ENCODE measurements at places on chromosomes 1 and 21. TPM values are rescaled to one million over a fixed set of nuclear protein-coding genes. Genes with fewer than 3 reads are reported as not detected.

GRCh38 chr1:221335161-221336101, 406.5 kb downstream of the DUSP10 start:
- no peak for DNase-seq
- no peaks in the 10 kb centered on the region for H3K36me3 ChIP-seq
- H3K27ac ChIP-seq, result no peak overlapping the region
- no peaks in the 10 kb centered on the region for H3K4me1 ChIP-seq

GRCh38 chr21:17501107-17502006, 11.5 kb upstream of the CXADR start:
- no peaks in the 10 kb centered on the region for H3K4me1 ChIP-seq
- DNase-seq, result no peak
- H3K4me3 ChIP-seq, result no peak overlapping the region
- H3K36me3 ChIP-seq, result no peaks in the 10 kb centered on the region
- no peak overlapping the region for H3K27ac ChIP-seq

- DNase-seq, result no peak
- no peaks in the 10 kb centered on the region for H3K4me1 ChIP-seq
- no peaks in the 10 kb centered on the region for H3K27me3 ChIP-seq
- no peak overlapping the region for H3K4me3 ChIP-seq
- H3K36me3 ChIP-seq, result peaks cover 3% of the 10 kb centered on the region
Measured at GRCh38 chr1:6299557-6300165, 38.8 kb upstream of the GPR153 start.

DNA sequence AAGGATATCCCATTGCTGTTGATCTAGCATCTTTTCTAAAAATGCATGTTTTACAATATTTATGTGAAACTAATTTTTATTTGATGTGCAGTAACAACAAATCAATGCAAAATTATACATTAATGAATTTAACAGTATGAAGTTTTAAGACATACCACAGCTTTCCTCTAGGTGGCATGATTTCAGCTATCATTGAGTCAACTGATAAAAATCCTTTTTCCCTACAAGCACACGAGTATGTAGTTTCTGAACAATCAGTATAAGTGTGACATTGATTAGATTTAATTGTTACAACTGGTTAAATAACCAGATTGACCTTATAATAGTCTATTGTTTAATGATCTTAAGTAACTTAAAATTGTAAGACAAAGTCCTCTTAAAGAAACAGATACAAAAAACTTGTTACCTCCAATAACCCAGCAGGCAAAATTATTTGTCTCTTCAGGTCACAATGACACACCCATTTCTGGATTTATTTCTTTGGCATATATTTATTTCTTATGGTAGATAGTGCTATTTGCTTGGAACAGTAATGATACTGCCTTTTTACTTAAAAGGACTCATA, 5.8 kb upstream of the TGFB2 start:
- H3K4me1 ChIP-seq, result no peaks in the 10 kb centered on the region
- no peak overlapping the region for H3K27ac ChIP-seq
- DNase-seq, result no peak
- peaks cover 18% of the 10 kb centered on the region for H3K27me3 ChIP-seq
- no peak overlapping the region for H3K4me3 ChIP-seq
- peaks cover 23% of the 10 kb centered on the region for H3K36me3 ChIP-seq

TDRD5 gene
- total RNA-seq, result not detected

DNA sequence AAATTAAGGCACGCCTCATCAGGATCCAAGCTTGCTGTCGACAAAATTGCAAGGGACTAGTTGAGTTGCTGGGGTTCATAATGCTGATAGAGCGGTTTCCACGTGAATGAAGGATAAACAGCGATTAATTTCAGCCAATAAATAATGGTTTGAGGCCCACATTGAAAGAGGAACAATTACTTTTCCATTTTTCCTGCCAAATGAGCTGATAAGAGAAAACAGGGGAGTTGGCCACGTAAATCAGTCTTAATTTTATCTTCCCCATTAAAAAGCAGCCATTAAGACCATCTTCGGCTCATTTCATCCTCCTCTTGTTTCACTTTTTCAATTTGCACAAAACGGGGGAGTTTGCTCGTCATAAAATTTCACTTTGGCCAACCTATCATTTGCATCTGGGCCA, 235.5 kb upstream of the RRP15 start:
- no peaks in the 10 kb centered on the region for H3K36me3 ChIP-seq
- H3K4me1 ChIP-seq, result no peaks in the 10 kb centered on the region
- H3K27ac ChIP-seq, result no peak overlapping the region
- no peaks in the 10 kb centered on the region for H3K27me3 ChIP-seq

DNA sequence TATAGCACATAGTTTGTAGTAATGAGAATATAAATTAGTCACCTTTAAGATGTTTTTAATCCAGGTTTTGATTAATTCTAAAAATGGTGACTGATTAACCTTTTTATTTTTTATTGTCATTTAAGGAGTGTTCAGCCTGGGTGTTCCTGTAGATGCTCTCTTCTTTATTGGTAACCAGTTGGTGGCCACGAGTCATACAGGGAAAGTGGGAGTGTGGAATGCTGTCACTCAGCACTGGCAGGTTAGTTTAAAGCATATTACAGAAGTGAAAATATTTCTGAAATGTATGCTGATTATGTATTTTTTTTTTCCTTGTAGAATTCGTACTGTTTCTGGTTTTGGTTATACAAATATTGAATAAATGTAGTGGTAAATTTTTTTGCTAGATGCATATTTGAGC, 28.1 kb downstream of the KCTD3 start:
- DNase-seq, result no peak
- H3K27ac ChIP-seq, result no peak overlapping the region
- H3K4me3 ChIP-seq, result no peak overlapping the region
- no peaks in the 10 kb centered on the region for H3K27me3 ChIP-seq

UMODL1 gene
- total RNA-seq, result 2.7 TPM

- peaks cover 14% of the 10 kb centered on the region for H3K27me3 ChIP-seq
- H3K36me3 ChIP-seq, result no peaks in the 10 kb centered on the region
- H3K4me3 ChIP-seq, result no peak overlapping the region
- no peak overlapping the region for H3K27ac ChIP-seq
Measured at GRCh38 chr1:214002472-214002871, 14.7 kb downstream of the PROX1 start.

RASAL2 gene
- total RNA-seq, result not detected

GRCh38 chr1:182651339-182651724, 33.1 kb downstream of the RGS8 start:
- no peak overlapping the region for H3K4me3 ChIP-seq
- no peak for DNase-seq
- no peak overlapping the region for H3K27ac ChIP-seq

- no peaks in the 10 kb centered on the region for H3K27me3 ChIP-seq
- H3K27ac ChIP-seq, result no peak overlapping the region
- H3K4me3 ChIP-seq, result no peak overlapping the region
- peaks cover 9% of the 10 kb centered on the region for H3K36me3 ChIP-seq
- peak; percentile 15 for DNase-seq
- H3K4me1 ChIP-seq, result no peaks in the 10 kb centered on the region
Measured at GRCh38 chr21:46410516-46410915, 48.2 kb upstream of the DIP2A start.

DNA sequence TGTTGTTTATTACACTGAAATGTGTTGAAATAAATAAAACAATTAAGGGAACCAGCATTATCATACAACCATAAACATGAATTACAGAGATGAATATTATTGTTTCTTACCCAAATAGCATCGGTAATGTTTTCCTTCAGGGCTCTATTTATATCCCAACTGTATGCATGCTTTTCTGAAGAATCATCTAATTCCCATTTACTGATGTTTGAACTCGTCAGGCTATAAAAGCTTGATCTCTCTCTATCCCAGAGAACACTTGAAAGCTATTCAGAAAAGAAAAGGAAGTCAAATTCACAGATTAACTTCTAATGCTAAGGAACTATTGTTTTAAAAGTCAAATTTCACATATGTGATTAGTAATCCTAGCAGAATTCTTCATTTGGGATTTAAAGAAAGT, 12.4 kb downstream of the NUP133 start:
- no peaks in the 10 kb centered on the region for H3K27me3 ChIP-seq
- no peak overlapping the region for H3K27ac ChIP-seq
- no peak for DNase-seq
- H3K36me3 ChIP-seq, result peaks cover 91% of the 10 kb centered on the region

- no peaks in the 10 kb centered on the region for H3K36me3 ChIP-seq
- H3K27me3 ChIP-seq, result peaks cover 2% of the 10 kb centered on the region
- no peak overlapping the region for H3K4me3 ChIP-seq
- H3K27ac ChIP-seq, result no peak overlapping the region
- DNase-seq, result no peak
- H3K4me1 ChIP-seq, result no peaks in the 10 kb centered on the region
Measured at GRCh38 chr1:156135930-156136871, 17.2 kb upstream of the SEMA4A start.

DNA sequence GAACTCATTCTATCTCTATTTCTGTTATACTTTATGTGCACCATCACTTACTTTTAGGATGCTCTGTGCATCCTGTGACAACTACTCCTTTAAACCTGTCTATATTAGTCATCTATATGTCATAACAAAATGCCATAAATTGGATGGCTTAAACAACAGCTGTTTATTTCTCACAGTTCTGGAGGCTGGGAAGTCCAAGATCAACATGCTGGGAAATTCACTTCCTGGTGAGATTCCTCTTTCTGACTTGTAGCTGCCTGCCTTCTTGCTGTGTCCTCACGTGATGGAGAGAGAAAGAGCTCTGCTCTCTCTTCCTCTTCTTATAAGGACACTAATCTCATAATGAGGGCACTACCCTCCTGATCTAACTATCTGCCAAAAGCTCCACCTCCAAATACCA, 62.3 kb upstream of the RCOR3 start:
- DNase-seq, result no peak
- H3K4me1 ChIP-seq, result no peaks in the 10 kb centered on the region
- peaks cover 11% of the 10 kb centered on the region for H3K36me3 ChIP-seq
- no peak overlapping the region for H3K4me3 ChIP-seq
- peaks cover under 1% of the 10 kb centered on the region for H3K27me3 ChIP-seq
- no peak overlapping the region for H3K27ac ChIP-seq

DNA sequence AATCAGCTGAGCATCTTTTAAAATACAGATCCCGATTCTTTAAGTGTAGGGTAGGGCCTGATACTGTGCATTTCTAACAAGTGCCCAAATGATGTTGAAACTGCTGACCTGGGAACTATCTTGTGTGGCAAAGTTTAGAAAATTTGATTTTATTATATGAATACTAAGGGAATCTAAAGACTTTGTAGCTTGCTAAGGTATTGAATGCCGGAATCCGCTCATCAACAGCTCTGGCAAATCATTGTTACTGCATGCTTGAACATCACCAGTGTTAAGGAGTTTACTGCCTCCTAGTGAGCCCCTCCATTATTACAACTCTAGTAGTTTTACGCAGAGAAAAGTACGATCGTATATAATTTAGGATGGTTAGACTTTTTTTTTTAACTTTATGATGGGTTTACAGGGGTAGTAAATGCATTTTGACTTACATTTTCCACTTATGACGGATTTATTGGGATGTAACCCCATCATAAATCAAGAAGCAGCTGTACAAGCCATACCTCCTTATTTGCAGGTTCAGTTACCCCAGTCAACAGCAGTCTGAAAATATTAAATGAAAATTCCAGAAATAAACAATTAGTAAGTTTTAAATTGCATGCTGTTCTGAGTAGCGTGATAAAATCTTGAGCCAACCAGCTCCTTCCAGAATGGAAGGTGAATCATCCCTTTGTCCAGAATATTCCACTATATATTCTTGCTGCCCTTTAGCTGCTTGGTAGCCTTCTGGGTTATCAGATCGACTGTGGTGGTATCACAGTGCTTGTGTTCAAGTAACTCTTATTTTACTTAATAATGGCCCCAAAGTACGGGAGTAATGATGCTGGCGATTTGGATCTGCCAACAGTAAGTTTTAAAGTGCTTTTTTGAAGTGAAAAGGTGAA, 892 bp downstream of the TYW3 start:
- peak; percentile 34 for DNase-seq
- peaks cover 49% of the 10 kb centered on the region for H3K4me1 ChIP-seq
- H3K4me3 ChIP-seq, result peak overlapping the region; percentile 97
- peaks cover 11% of the 10 kb centered on the region for H3K36me3 ChIP-seq
- no peaks in the 10 kb centered on the region for H3K27me3 ChIP-seq

DNA sequence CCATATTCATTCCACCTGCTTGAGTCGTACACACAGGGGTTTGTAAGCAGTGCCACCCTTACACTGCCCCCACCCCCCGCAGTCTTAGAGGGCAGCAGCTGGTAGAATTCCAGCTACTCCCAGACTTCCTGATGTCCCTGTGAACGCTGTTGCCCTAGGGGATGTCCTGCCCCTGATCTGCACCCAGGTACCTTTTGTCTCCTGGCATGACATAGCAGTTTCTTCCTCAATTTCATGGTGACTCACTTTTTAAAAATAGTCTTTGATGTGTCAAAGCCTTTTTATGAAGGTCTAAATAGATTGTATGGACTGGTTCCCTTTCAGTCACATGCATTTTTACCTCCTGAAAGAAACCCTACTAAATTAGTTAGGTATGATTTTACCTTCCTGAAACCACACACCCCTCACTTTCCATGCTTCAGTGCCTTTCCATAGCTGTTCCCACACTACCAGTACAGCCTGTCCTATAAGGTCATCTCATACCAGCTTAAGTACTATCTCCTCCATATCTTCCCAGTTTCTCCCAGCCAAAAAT, 76.4 kb downstream of the ST3GAL3 start:
- no peak for DNase-seq
- H3K27me3 ChIP-seq, result no peaks in the 10 kb centered on the region
- peaks cover 7% of the 10 kb centered on the region for H3K4me1 ChIP-seq

- H3K4me3 ChIP-seq, result no peak overlapping the region
- DNase-seq, result no peak
- peaks cover 3% of the 10 kb centered on the region for H3K4me1 ChIP-seq
- peak overlapping the region; percentile 1 for H3K27ac ChIP-seq
- no peaks in the 10 kb centered on the region for H3K27me3 ChIP-seq
Measured at GRCh38 chr21:45742247-45742646, 98.7 kb downstream of the PCBP3 start.

DNA sequence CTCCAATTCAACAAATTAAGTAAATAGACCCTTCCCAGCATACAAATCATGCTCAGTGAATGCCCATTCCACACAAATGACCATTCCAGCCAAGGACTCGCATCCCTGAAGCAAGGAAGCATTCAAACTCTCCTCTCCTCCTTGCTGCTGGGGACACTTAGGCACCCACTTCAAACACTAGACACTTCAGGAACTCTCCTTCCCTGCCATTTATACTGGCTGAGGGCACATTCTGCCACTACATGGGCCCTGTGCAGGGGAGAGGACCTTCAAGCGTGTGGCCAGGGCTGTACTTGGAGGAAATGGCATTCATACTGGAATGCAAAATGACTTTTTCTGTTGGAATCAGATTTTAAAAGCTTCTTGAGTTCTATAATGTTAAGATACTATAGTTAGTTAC, 22.3 kb downstream of the GJA5 start:
- H3K36me3 ChIP-seq, result peaks cover 6% of the 10 kb centered on the region
- no peak overlapping the region for H3K4me3 ChIP-seq
- peaks cover 4% of the 10 kb centered on the region for H3K27me3 ChIP-seq

- no peak overlapping the region for H3K4me3 ChIP-seq
- no peak for DNase-seq
- peaks cover 5% of the 10 kb centered on the region for H3K36me3 ChIP-seq
- peaks cover 12% of the 10 kb centered on the region for H3K4me1 ChIP-seq
- peaks cover 41% of the 10 kb centered on the region for H3K27me3 ChIP-seq
- no peak overlapping the region for H3K27ac ChIP-seq
Measured at GRCh38 chr1:236400061-236400603, 6.0 kb downstream of the EDARADD start.

KIF26B gene
- 0.08 TPM for total RNA-seq

RUNX3 gene
- total RNA-seq, result 87.1 TPM
